ENCODE measurements at places on chromosomes 5 and 9. TPM values are rescaled to one million over a fixed set of nuclear protein-coding genes. Genes with fewer than 3 reads are reported as not detected.

EGFL7 gene
- total RNA-seq, result 20.9 TPM

- peak; percentile 44 for DNase-seq
These were observed 18.8 kb downstream of the NANS start for GRCh38 chr9:98075332-98075805.

GRCh38 chr9:113562653-113563381 is 99.3 kb downstream of the RGS3 start:
- DNase-seq, result no peak

PCSK1 gene
- total RNA-seq, result not detected

DNA sequence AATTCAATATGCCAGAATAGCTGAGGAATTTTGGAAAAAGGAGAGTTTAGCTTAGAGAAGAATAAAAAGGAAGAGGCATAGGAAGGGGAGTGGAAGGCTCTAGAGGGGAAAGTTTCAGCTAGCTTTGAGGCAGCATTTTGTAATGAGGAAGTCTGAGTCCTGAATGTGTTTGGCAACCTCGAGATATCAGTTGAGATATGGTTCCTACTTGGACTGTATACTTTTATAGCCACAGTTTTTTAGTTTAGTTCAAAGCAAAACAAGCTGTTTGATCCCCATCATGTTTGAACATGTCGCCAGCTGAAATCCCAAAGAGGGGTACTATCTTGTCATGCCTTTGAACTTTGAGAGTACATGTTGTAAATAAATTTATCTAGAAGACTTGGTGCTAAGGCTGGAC is 559.0 kb upstream of the FTMT start:
- no peak for DNase-seq

DNA sequence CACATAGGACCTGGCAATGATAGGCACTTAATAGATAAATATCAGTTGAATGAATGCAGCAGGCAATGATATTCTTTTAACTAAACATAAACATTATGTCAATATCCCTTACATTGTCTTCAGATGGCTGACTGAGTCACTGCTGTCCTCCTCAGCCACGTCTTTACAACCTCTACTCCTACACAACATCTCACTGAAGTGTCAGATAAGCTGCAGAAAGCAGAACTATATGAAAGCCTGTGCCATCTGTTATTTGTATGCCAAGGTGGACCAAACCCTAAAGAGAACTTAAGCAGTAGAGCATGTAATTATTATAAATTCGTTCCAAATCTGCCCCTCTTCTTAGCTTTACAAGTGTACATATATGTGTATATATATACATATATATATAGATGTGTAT is 271.2 kb downstream of the RASEF start:
- no peak for DNase-seq

GRCh38 chr5:53407373-53407772 is 73.1 kb upstream of the FST start:
- DNase-seq, result no peak

DNA sequence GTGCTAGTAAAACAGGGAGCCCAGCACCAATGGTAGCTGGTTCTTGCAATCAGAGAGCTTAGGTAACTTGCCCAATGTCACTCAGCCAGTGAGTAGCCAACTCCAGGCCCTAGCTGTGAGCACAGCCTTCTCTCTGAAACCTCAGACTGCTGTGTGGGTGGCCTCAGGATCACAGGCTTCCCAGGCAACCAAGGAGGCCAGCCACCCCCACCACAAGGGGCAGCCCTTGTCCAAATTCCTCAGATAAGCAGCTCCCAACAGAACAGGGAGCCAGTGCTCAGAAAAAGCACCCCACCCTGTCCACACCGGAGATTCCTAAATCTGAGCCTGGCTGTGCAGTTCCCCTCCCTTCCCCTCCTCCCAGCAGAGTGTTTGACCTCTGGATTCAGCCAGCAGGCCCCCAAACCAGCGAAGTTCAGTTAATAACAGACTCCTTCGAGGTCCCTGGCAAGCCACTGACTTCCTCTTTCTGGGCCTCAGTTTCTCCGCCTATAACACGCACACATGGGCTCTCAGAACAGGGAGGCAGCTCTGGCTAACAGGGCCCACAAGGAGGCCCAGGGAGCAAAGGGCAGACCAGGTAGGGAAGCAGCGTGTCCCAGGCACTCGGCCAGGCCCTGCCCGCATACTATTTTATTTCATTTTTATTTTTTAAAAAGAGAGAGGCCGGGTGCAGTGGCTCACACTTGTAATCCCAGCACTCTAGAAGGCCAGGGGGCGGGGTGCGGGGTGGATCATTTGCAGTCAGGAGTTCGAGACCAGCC is 2.7 kb downstream of the EEIG1 start:
- DNase-seq, result peak; percentile 76

- no peak for DNase-seq
These were observed 67.0 kb downstream of the HAPLN1 start for GRCh38 chr5:83653669-83654068.

GRCh38 chr5:154811653-154812465 is 38.5 kb downstream of the FAXDC2 start:
- DNase-seq, result peak; percentile 86

DNA sequence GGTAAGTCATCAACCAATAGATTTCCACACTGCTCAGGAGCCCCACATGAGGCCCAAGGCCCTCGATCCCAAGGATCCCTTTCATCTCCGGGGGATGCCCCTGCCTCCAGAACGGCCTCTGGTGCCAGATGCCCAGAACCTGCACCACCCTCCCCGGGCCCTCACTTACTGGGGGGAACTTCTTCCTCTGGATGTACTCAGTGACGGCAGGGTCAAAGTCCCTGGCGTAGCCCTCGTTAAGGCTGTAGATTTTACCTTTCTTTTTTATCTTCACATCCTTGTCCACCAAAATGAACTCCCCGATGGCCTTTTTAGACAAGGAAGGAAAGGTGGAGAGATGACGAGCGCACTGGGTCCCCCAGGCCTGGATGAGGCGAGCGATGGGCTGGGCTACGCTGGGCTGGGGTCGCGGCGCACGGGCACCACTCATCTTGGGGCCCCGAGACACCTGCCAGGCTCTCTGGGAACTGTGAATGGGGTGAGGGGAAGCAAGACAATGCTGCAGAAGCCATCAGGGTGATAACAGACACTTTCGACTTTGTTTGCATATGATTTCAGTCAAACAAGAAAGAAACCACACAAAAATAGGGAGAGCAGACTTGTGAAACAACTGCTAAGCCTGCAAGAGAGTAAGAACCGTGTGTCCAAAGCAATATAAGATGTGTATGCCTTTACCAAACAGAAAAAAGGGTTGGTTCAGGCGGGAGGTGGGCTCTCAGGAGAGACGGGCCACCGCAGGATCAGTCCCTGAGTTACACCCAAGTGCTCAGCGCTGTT is 13.2 kb upstream of the FBP2 start:
- DNase-seq, result peak; percentile 65

GRCh38 chr9:111891910-111892499 is 4.6 kb upstream of the UGCG start:
- peak; percentile 82 for DNase-seq

PRKAA1 gene
- 141 TPM for total RNA-seq

GRCh38 chr9:20640331-20641187 is 18.3 kb upstream of the MLLT3 start:
- DNase-seq, result peak; percentile 68

NR5A1 gene
- total RNA-seq, result not detected

DNA sequence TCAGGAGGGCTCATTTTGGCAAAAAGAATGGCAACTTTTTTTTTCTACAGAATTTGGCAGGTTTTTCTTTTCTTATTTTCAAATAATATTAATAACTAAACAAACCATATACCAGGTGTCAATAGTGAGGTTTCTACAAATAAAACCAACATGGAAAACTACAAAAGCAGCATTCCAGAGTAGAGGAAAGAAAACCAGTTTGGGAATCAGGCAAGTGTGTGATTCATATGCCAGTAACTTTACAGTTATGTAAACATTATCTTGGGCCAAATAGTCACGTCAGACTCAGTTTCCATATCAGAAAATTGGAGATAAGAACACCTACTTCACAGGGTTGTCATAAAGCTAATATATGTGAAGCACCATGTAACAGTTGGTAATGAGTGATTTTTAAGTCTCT is 51.7 kb downstream of the FBXW11 start:
- DNase-seq, result no peak

- DNase-seq, result peak; percentile 79
These were observed 69.1 kb downstream of the MYO10 start for GRCh38 chr5:16866795-16867576.

DNA sequence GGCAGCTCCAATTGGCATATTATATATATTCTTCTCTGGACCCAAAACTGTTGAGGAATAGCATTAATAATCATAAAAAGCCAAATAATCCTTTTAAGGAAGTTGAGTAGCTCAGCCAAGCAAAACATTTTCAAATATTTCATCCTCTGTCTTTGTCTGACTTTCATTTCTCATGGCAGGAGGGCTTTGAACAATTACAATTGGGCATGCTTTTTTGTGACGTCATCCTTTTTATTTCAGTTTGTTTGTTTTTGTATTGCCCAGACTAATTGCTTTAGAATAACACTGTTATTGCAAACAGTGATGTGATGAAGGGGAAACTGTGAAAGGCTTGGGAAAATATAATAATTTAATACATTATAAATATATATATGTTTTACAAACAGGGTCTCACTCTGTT is 65.2 kb upstream of the MAP1B start:
- no peak for DNase-seq

DNA sequence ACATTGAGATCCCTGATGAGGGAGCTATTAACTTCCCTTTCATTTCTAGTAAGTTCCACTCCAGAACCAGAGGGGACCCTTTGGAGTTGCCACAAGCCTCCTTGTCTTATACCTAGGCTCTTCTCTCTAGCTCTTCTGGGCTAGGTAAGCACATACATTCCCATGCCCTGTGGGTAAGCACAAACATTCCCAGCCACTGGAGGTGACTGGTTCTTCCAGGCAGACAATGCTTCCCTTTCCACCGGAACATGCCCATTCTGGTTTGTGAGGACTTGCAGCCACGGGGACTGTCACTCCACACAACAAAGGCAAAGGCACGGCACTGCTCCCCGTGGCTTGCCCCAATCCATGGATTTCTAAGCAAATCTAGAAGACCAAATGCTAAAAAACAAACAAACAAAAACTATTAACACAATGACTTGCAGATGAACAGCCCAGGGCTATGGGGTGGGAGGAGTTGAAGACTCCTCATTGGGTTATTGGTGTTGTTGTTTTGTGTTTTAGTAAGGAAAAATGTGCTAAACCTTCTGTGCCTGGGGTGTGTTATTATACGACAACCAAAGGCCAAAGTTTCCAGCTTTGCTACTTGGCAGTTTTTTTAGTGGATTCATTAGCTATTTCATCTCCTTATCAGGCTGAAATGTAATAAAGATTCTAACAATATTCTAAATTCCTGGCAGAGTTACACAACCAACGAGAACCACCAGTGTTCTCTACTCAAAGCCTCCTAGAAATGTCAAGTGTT is 276.2 kb downstream of the SYK start:
- DNase-seq, result no peak

OTP gene
- total RNA-seq, result not detected

- no peak for DNase-seq
These were observed 85.3 kb downstream of the MVB12B start for GRCh38 chr9:126411948-126412284.

All from stomach (tissue), 19 donors.